SJSA1 (cell line): ENCODE measurements at places on chromosomes 3 and 15. TPM values are rescaled to one million over a fixed set of nuclear protein-coding genes. Genes with fewer than 3 reads are reported as not detected.

Gene RTP1
- total RNA-seq, result not detected in 2 replicates

Gene SEMA3G
- 0.13 TPM in 1 of 2 replicates, not detected in the other for total RNA-seq

Gene TRH
- not detected in 2 replicates for total RNA-seq

DNA sequence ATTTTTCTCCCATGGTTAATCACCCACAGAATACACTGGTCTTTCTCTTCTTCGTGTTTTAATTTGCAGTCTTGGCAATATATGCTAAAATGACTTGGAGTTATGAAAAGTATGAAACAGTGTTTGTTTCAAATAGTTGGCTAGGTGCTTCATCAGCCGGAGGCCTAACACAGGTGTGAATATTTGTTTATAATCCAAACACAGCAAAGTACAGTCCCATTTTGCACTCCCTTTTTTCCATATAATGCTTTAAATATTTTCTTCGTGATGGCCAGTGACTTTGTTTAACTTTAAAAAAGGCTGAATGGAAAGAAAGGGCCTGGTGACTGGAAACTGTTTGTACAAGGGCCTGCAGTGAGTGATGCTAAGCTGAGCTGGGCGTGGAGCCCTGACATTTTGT, 219.7 kb upstream of the LRIG1 start:
- no peak for DNase-seq

DNA sequence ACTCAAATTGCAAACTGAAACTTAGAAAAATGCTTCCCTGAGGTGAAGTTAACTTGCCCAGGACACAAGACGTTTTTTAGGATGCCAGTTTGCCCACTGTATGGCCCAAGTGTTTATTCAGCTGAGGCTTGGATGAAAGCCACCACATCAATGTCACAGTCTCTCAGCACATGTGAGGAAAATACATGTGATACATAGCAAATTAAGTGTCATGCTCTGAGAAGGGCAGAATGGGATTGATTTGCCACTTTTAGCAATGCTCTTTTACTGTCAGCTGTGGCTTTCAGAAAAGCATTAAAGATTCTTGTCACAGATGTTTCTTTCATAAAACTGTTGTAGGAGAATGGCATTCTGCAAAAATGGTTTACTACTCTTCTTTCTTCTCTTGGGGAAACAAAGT, 165.5 kb downstream of the ZIC1 start:
- DNase-seq, result no peak

DNA sequence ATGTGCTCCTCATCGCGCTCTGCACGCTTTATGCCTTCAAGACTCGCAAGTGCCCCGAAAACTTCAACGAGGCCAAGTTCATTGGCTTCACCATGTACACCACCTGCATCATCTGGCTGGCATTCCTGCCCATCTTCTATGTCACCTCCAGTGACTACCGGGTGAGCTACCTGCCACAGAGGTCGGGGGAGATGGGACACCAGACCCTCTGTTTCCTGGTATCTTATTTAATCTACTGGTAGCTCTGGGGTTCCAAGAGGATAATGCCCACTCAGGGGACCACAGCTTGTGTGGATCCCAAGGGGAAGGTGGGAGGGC, 9.1 kb downstream of the GRM2 start:
- no peak for DNase-seq

Gene PDZRN3
- total RNA-seq, result 0.63 and 0.68 TPM in 2 replicates

DNA sequence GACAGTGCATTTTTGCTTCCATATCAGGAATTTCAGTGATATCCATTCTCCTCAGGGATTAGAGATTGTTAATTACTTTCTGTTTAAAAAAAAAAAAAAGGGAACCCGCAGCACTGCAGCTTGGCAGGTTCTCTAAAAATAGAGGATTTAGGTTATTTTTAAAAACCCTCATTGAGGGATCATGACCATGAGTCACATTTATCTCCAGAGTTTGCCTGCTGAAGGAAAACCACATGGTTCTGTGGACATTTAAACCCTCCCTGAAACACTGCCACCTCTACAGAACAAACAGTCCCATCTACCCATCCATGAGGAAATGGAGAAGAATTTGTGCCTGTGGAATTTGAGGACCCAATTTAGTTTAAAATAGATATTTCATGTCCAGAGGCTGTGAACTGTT, 66.2 kb upstream of the UBE2E1 start:
- DNase-seq, result peak; percentile 60

- no peak for DNase-seq
These were observed 98.8 kb upstream of the WNT5A start for GRCh38 chr3:55585856-55586255.

Gene ANKRD34C
- total RNA-seq, result not detected in 2 replicates

- DNase-seq, result no peak
These were observed 7.0 kb upstream of the VIPR1 start for GRCh38 chr3:42495393-42495792.

GRCh38 chr3:156449710-156450574, 105.0 kb downstream of the SSR3 start:
- no peak for DNase-seq

Gene NOP10
- total RNA-seq, result 248 and 300 TPM in 2 replicates

- DNase-seq, result no peak
These were observed 24.4 kb downstream of the CNOT10 start for GRCh38 chr3:32709346-32709745.
